OCI-LY7 (cell line): ENCODE measurements at places on chromosomes 6 and 20. TPM values are rescaled to one million over a fixed set of nuclear protein-coding genes. Genes with fewer than 3 reads are reported as not detected.

GRCh38 chr6:145818796-145819195 is 4.2 kb upstream of the FBXO30 start:
- no peak for DNase-seq

DNA sequence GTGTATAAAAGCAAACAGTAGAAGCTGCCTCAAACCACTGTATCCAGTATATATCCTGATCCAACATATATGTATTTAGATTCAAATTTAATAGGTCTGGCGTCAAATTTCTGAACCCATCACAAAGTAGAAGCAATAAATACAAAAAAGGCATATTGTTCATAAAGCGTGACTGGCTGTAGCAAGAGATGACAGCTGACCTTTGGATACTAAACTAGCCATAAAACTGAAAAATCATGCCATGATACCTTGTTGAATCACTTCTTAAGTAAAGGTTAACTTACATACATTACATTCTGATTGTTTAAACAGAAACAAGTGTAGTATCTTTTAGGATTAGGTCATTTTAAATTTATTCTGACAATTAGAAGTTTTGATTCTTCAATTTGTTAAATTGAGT is 372.0 kb upstream of the FLRT3 start:
- DNase-seq = no peak

DNA sequence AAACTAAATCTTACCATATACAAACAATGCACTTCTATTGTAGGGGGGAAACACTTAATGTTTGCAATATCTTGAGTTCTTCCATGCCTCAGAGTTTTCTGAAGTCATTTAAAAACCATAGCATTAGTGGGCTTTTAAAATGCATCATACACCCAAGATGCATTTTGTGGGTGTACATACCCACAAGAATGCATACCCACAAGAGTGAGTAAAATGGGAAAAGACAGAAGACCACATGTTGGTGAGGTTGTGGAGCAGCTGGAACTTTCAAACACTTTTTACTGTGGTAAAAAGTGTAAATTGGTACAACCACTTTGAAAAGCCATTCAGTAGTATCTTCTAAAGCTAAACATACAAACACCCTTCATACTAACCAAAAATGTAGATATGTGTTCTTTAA is 57.5 kb downstream of the CYB5R4 start:
- DNase-seq = no peak

GRCh38 chr6:101607111-101607690 is 213.7 kb downstream of the GRIK2 start:
- no peak for DNase-seq

GRCh38 chr6:149138699-149139294 is 178.7 kb upstream of the TAB2 start:
- no peak for DNase-seq

TNNC2 gene
- total RNA-seq = not detected in 2 replicates

C6orf15 gene
- total RNA-seq = not detected in 2 replicates
